ENCODE measurements at places on chromosomes 11 and 22.
A peak's percentile ranks its signal among the peaks of the same experiment; 100 is the strongest.

DNA sequence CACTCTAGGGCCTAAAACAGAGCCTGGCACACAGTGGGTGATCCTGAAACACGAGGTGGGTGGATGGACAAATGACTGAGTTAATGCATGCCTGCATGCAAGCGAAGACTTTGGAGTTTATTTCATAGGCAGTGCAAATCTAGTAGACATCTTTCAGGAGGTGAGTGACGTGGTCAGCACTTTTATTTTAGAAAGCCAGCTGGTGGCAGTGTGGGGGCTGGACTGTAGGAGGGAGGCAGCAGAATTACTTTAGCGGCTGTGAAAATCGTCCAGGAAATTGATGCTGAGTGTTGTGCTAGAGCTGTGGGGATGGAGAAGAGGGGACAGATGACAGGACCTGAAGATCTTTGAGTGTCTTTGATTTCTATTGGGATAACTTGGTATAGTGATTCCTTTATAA lies 47.1 kb downstream of the BMAL1 start:
- no peak for DNase-seq

DNA sequence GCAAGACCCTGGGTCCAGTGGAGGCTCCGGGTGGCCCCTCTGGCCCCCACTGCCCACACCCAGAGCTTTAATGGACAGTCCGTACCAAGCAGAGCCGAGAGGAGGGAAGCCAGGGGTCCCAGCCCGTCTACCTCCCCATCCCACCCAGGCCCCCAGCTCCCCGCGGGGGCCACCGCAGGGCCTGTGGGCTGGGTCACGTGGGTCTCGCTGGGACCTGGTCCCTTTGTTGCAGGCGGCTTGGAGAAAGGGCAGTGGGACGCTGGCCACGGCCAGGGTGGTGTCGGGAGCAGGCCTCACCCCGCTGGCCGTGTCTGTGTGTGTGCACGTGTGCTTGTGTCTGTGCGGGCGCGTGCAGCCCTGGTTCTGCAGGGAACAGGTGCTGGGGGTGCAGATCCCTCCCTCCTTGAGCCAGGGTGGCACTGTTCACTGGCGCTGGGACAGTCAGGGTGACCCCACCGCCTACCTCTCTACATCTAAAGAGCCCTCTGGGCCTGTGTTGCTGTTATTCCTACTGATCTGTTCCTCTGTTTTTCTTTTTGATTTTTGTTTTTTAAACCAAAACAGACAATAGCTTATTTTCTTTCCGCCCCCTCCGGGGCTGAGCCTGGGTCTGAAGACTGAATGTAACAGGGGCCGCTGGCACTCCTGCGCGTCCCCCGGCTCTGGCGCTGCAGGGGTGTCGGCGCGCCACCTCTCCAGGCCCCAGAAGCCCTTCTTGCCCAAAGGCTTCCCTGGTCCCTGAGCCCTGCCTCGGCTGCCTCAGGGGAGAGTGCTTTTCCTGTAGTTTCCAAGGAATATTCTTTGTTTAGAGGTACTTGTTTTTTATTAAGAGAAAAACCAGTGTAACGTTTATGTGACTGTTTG lies 20.1 kb upstream of the TMEM191C start:
- DNase-seq: no peak

DNA sequence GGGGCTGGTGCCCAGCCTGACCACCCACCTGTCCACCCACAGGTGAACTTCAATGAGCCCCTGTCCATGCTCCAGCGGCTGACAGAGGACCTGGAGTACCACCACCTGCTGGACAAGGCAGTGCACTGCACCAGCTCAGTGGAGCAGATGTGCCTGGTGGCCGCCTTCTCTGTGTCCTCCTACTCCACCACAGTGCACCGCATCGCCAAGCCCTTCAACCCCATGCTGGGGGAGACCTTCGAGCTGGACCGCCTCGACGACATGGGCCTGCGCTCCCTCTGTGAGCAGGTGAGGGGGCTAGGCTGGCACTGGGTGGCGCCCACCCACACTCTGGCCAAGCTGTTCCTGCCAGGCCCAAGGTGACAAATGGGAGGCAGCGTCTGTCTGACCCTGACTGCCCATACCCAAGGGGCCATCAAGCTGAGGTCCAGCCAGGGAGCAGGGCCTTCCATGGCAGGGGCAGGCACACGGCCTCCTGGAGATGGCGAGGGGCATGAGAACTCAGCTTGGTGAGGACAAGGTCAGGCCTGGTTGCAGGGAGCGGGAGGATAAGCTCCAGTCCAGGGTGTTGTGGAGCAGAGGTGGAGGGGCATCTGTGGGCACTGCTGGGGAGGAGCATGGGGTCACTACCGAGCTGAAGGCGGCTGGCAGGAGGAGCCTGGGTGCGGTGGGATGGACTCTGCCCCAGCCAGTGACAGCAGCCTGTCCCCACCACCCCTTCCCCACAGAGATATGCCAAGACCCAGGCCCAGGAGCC lies 77.7 kb downstream of the MORC2 start:
- peak; percentile 85 for DNase-seq

DNA sequence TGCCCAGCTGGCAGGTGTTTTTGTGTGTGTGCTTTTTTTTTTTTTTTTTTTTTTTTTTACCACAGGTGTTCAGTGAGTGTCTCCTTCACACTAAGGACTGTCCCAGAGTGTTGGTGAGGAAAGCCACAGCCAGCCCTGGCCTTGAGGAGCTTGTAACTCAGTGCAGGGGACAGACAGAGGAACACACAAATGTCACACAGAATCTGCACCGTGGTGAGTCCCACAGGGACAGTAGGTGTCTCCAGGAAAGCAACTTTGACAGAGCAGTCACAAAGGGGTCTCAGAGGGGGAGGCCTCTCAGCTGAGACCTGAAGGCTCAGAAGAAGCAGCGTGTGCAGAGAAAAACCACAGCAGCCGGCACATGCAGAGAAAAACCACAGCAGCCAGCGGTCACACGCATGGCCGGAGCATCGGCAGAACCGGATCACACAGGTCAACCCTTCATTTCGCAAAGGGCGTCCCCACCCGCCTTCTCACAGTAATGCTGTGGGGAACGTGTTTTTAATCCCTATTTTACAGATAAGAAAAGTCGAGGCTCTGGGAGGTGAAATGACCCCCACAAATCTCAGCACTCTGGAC lies 101.7 kb upstream of the PRR5 start:
- DNase-seq: no peak

DNA sequence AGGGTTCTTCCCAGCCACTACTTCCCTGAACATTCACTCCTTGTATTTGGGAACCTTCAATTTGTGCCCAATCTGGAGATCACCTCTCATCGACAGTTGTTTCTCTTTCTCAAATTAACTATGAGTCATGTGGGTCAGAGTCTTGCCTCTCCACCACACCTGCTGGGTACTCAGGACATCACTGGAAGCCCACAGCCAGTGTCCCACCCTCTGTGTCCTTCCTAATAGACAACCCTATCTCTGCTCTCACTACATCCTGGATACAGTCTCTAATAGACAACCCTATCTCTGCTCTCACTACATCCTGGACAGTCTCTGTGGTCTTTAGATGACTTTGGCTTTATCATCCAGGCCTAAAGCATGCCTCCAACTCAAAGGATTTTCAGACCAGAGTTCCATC lies 70.1 kb downstream of the ARL14EP start:
- no peak for DNase-seq

DNA sequence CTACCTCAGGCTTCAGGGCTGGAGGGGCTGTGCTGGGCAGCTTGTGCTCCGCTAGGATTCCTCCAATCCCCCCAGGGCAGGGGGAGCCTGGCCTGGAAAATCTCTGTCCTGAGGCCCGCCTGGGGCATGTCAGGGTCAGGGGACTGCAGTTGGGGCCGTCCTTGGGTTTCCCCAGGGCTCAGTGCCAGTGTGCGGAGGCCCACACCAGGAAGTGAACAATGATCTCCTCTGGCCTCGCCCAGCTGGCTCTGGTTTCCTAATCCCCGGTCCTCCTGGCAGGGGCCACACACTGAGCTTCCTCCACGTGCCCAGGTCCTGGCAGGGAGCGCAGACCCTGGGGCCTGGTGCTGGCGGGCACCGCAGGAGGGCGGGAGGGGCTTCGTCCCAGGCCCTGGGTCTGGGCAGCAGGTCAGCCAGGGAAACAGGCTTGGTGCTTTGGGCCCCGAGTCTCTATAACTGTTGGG lies 1.4 kb upstream of the MUC2 start:
- no peak for DNase-seq

GRCh38 chr22:20032407-20032991 lies 11.6 kb downstream of the TANGO2 start:
- no peak for DNase-seq

GRCh38 chr11:122808478-122808869 lies 29.8 kb upstream of the CRTAM start:
- no peak for DNase-seq

GRCh38 chr11:113862435-113862834 lies 12.9 kb downstream of the USP28 start:
- no peak for DNase-seq

- no peak for DNase-seq
Observed at GRCh38 chr11:93747122-93747521, 5.7 kb downstream of the C11orf54 start.

DNA sequence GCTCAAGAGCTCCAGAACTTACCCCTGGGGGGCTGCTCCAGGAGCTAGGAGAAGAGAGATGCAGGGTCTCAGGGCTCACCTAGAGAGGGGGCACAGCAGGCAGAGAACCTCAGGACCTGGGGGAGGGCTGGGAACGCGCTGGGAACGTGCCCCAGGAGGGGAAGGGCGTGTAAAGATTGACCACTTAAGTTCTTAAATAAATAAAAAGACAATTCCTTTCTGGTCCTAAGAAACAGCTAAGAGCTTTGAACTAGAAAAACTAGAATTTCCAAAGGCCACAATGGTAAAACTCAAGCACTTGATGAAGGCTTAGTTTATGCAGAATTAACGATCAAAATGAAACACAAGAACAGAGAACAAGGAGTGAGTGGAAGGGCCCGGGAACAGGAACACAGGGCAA lies 89.1 kb downstream of the CELSR1 start:
- DNase-seq: no peak

- no peak for DNase-seq
Observed at GRCh38 chr11:113436672-113437252, 38.4 kb downstream of the DRD2 start.

DNA sequence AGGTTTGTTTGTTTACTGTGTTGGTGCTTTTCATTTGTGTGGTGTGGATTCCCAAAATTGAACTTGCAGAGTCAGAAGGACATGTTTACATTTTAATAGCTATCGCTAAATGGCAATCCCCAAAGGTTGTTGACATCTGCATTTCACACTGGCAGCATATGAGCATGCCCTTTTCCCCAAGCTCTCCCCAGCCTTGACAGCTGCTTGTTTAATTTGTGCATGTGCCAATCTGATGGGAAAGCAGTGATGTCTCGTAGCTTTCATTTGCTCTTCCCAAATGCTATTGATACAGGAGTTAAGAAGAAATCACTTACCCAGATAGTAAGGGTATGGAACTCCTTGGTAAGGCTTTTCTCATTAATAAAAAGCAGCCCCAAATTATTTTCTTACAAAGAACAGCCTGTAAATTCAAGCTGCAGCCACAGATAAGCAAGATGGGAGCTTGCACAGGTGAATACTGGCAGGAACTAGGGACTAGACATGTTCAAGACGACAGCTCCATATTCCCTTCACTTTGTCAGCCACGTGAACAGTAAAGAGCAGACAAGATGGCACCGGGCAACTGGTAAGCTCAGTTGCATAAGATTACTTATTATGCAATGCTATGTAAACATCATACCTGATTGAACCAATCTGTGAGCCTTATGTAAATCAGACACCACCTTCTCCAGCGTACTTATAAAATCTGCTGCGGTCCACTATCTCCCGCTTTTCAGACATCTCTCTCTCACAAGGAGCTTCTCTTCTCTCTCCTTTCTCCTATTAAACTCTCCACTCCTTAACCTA lies 87.4 kb downstream of the IGLL5 start:
- no peak for DNase-seq

- DNase-seq: no peak
Observed at GRCh38 chr11:67033661-67034166, 10.8 kb downstream of the SYT12 start.

DNA sequence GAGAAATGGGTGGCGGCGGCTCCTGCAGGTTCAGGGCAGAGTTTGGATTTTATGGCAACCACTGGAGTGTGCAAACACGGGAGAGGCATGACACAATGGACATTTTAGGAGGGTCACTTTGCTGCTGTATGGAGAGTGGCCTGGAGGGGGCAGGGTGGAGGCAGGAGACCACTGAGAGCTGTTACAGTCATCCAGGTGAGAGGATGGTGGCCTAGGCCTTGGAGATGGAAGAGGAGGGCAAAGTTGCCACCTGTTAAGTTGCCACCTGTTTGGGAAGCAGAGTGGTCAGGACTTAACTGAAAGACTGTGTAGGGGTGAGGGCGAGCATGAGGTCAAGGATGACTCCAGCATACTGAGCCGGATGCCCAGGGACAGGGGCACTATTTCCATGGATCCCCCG lies 2.3 kb upstream of the RAD9A start:
- no peak for DNase-seq

DNA sequence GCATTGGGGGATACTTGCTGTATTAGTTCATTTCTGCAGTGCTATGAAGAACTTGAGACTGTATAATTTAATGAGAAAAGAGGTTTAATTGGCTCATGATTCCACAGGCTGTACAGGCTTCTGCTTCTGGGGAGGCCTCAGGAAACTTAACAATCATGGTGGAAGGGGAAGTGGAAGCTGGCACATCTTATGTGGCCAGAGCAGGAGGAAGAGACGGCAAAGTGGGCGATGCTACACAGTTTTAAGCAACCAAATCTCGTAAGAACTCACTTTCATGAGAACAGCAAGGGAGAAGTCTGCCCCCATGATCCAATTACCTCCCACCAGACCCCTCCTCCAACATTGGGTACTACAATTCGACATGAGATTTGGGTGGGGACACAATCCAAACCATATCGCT lies 55.1 kb downstream of the TMPRSS5 start:
- no peak for DNase-seq

GRCh38 chr11:128766591-128767081 lies 72.8 kb downstream of the FLI1 start:
- no peak for DNase-seq

DNA sequence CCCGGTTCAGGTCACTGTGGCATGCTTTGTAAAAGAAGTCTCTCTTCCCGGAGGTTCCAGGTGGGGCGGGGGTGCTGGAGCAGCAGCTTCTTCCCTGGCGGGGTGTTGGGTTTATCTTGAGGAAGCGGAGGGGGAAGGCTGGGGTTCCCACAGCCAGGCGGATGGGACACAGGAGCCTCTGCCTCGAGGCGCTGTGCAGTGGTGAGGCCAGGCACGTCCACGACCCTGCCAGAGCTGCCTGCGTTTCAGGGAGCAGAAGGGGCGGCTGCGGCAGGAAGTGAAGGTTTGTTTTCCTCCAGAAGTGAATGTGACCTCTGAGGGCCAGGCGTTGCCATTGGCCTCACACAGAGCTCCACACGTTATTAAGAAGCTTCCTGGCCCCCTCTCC lies 20.1 kb upstream of the ADORA2A start:
- DNase-seq: no peak

GRCh38 chr11:65530157-65530496 lies 5.2 kb downstream of the SCYL1 start:
- no peak for DNase-seq

All from lower leg skin (tissue), 4 donors.